CD4-positive, alpha-beta T cell treated with Interleukin-2 at 100 ng/mL for 4 hours (primary cell): ENCODE measurements at places on chromosomes 12 and 14.

- DNase-seq = no peak
These were observed 202.6 kb upstream of the RGS6 start for GRCh38 chr14:71729596-71729995.

GRCh38 chr12:52633383-52633782 is 15.0 kb upstream of the KRT73 start:
- DNase-seq = no peak

DNA sequence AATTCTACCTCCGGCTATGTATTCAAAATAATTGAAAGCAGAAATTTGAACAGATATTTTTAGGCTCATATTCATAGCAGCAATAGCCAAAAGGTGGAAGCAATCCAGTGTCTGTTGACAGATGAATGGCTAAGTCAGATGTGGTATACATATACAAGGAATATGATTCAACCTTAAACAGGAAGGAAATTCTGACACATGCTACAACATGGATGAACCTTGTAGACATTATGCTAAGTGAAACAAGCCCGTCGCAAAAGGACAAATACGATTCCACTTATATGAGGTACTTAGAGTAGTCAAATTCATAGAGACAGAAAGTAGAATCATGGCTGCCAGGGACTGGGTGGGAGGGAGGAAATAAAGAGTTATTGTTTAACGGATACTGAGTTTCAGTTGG is 331.6 kb downstream of the PCNX1 start:
- no peak for DNase-seq

DNA sequence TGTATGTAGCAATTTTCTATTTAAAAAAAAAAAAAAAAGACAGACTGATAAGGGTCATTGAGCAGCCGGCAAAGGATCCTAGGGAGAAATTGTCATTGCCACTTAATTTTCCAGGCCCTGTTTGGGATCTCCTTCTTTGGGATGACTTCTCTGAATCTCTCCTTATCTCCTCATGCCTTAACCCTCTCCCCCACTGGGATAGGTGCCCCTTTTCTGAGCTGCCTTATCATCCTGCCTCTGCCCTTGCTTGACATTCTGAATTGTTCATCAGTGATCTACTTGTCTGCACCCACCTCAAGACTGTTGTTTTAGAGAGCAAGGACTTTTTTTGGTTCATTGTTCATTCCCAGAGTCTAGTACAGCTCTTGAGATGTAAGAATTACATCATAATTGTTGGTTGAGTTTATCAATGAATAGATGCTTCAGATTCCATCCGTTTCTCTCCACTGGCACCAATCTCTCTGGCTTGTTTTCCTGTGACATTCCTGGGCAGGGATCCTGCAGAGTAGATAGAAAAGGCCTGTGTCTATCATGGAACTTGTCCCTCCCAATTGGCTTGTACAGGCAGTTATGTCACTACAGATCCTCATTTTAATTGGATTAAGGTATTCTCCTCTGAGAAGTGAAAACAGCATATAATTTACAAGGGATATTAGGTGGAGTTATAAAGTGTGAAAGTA is 42.6 kb downstream of the SOCS2 start:
- no peak for DNase-seq

GRCh38 chr12:6542209-6543009 is 8.1 kb downstream of the GAPDH start:
- DNase-seq = no peak

- DNase-seq = no peak
These were observed 48.4 kb upstream of the TMTC2 start for GRCh38 chr12:82638324-82638723.

DNA sequence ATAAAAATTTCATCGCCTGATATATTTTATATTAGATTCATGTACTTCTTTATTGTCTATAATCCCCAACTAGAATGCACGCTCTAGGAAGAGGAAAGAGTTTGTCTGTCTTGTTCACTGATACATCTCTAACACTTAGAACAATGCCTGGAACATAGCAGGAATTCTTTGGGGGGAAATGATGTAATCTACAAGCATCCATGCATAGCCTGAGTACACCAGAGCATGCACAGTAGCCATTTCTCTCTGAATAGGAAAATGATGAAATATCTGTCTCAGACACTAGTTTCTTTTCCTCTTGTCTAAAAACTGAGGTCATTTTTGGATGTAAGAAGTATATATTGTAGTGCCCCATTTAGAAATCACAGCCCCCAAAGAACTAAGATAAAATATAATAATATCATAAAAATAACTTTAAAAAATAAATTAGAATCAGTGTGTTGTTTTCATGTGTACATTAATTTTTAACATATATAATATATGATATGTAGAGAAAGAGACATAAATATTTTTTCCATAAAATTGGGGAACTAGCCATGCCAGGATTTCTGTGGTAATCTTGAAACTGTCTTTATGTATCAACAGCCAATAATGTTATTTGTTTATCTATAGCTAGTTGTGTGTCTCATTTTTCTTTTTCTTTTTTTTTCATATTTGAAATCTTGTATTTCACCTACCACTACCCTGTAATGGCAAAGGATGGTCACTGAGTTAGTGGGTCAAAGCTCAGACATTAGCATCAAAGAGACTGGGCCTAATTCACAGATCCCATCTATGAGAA is 155.6 kb upstream of the TMCC3 start:
- DNase-seq = no peak

DNA sequence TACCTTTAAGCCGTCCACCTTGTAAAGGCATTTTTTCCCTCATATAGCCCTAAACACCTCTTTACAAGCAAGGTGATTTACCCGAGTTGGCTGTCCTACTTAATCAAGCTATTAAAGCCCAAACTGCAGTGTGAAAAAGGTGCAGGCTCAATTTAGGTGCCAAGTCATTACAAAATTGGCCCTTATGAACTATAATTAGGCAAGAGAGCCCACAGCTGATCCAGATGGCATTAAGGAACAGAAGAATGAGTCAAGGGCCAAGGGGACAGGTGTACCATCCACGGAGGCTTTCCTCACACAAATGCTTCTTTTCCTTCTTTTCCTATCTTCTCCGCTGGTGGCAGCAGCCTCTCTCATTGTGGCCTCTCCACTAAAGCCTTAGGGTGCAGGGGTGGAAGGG is 90.5 kb downstream of the TTC8 start:
- DNase-seq = no peak

GRCh38 chr12:27523305-27523641 is 733 bp upstream of the PPFIBP1 start:
- DNase-seq = peak; percentile 19

GRCh38 chr12:66072566-66072965 is 58.0 kb downstream of the LLPH start:
- no peak for DNase-seq

DNA sequence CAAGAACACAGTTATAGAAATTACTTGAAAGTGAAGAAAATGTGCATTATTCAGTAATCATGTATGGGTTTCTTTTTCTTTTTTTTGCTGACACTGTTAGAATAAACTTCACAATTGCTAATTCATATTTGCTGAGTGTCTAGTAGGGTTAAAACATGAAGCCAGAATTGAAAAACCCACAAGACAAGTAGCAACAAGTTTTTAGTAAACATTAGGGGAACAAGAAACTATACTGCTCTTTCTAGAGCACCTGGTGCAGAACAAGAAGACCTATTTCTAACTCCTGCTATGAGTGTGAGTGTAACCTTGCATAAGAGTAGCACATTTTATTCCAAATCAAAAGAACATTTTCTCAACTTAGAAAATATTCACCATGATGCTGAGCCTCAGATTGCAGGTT is 83.2 kb downstream of the ITPR2 start:
- DNase-seq = no peak

- DNase-seq = no peak
These were observed 20.3 kb upstream of the DRAM1 start for GRCh38 chr12:101857043-101857558.
